H4 (cell line): ENCODE measurements at places on chromosomes 3 and 15. TPM values are rescaled to one million over a fixed set of nuclear protein-coding genes. Genes with fewer than 3 reads are reported as not detected.
A peak's percentile ranks its signal among the peaks of the same experiment; 100 is the strongest.

- no peak for DNase-seq
Observed at GRCh38 chr3:14852717-14853116, 34.0 kb downstream of the FGD5 start.

DNA sequence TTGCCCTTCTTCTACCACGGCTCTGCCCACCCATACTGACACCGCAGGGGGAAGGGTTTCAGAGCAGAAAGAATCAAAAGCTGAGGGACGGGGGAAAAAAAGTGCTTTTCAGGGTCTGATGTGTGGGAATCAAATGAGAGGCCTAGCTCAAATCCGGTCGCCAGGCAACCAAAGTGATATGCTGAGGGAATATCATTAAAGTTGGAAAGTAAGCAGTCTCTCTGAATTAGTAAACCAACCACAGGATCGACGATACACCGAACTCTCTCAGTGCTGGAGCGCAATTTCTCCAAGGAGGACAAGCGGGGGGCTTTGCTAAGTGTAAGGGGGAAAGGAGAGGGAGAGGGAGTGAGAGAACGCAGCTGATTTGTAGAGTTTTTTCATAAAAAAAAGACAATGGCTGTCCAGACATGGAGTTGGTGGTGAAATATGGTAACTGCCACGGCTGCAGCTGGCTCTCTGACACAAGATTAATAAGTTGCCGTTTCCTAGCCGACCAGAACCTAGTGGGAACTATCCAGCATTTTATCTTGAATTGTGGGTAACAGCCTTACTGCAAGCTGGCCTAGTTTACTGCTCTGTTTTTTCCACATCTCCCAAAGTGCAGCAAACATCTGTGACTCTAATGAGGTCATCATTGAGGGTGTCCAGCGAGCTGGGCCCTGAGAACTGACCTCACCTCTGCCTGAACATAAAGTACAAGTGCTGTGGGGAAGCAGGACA is 530.2 kb downstream of the SOX2 start:
- DNase-seq, result peak; percentile 37

- no peak for DNase-seq
Observed at GRCh38 chr3:74033806-74034205, 409.1 kb upstream of the PDZRN3 start.

- no peak for DNase-seq
Observed at GRCh38 chr15:37108381-37109167, 8.2 kb upstream of the MEIS2 start.

DNA sequence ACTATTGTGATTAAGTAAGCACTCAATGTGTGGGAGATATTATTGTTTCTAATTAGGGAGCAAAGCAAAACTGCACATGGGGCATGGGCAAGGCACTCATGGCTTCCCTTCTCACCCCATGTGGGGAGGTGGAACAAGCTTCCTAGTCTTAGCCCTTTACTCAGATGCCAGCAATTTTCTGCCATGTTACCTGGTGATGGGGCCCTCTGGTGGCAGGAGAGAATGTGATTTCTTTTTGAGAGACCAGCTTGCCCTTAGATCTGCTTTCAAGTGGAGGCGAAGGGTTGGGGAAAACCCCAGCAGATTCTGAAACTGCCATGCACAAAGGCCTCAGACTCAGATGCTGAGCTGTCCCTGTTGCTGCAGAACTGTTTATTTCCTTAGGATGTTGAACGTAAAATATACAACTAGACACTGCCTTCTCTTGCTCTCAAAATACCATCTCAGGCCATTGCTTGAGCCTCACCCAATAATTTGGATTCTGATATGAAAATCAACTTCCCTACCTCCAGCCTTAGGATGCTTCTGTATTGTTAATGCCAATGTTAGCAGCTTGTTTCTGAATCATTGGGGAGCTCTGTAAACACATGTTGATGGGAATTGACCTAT is 130.2 kb upstream of the TPRG1 start:
- peak; percentile 75 for DNase-seq

DNA sequence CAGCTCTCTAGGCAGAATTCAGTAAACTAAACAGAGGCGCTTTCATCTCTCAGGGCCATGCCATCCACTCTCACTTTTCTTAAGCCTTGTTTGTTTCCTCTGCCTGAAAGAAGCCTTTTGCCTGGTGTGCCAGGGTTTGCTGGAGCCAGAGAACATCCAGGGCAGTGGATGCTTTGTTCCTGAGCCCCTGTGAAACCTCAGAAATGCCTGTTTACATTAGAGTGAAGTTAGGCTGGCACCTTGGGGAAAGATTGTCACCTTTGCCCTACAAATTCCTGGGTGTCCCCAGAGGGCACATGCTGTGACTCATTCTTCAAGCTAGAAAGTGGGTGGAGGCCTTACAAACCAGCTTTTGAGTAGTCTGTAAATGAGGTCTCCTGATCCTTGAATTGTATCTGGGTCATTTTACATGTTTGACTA is 10.7 kb upstream of the TRAK1 start:
- peak; percentile 82 for DNase-seq

DNA sequence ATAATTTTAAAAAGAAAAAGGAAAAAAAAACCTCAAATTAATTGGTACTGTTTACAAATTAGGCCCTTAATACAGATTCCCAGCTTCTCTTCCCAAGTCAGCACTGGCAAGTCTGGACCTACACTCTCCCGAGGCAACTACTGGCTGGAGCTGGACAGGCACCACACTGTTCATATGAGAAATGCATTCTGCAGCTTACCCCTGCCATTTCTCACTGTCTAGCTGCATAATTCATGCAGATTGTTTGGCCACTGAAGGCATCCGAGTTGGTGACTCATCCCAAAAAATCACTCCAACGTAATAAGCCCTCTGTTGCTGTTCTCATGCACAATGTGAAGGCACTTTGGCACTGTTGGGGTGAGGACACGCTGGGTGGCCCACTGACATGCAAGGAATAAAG is 45.3 kb downstream of the ROPN1B start:
- DNase-seq, result peak; percentile 3

- DNase-seq, result no peak
Observed at GRCh38 chr3:82201316-82201715, 439.9 kb upstream of the GBE1 start.

- DNase-seq, result no peak
Observed at GRCh38 chr3:169633789-169634188, 29.7 kb downstream of the MECOM start.

- DNase-seq, result no peak
Observed at GRCh38 chr15:56252386-56252785, 8.7 kb upstream of the RFX7 start.

- no peak for DNase-seq
Observed at GRCh38 chr3:108305484-108306172, 9.3 kb downstream of the HHLA2 start.

The CNTN4 gene
- 2.3 and 3.3 TPM in 2 replicates for total RNA-seq

The DPH6 gene
- total RNA-seq, result 32.4 and 36.9 TPM in 2 replicates

The BFSP2 gene
- total RNA-seq, result not detected in 2 replicates

The EFCAB12 gene
- total RNA-seq, result 0.06 TPM in 1 of 2 replicates, not detected in the other
